H4 (cell line): ENCODE measurements at places on chromosomes 7 and 10. TPM values are rescaled to one million over a fixed set of nuclear protein-coding genes. Genes with fewer than 3 reads are reported as not detected.

- no peak for DNase-seq
Measured at GRCh38 chr10:77832238-77832637, 94.3 kb downstream of the DLG5 start.

GRCh38 chr10:58963101-58963534 lies 213.3 kb upstream of the PHYHIPL start:
- DNase-seq, result no peak

DNA sequence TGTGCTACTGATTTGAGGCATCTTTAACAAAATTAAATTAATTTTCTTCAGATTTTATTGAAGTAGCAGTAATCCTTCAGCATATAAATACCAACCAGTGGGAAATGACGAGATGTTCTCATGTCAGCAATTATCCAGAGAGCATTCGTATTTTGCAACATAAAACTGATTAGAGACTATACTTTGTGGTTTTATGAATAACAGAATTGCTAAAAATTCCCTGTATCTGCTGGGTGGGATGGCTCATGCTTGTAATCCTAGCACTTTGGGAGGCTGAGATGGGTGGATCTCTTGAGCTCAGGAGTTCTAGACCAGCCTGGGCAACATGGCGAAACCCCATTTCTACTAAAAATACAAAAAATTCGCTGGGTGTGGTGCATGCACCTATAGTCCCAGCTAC lies 56.9 kb downstream of the ATAD1 start:
- DNase-seq, result peak; percentile 1

DNA sequence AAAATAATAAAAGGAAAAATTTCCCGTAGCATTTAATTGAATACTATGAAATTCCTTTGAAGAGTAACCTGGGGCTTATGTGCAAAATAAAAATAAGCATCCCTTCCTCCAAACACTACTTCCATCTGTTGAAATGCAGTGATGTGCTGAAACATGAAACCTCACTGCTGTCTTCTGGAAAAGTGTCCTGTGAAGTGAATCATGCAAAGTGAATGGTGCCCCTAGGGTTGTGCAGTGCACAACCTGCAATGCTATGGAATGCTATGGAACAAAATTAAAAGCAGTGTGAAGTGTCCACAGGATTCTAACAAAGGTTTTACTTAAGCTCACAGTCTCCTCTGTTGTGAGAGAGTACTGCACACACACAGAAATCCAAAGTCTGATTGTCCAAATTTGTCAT lies 480.9 kb downstream of the ETV1 start:
- no peak for DNase-seq

DNA sequence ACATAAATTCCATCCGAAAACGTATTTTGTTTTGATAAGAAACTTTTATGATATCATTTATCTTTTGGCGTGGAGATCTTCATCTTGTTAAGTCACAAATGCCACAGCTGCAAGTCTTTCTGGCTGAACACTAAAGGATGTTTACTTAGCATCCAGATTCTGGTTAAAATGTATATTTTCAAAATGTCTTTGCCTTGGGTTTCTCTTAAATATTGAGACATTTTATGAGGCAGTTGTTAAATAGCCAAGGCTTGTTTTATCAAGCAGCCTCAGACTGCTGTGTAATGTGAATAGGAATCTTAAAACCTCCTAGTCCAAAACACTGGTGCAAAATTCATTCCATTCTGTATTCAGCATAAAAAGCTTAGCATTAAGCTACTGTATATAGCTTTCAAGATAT lies 136.3 kb upstream of the FZD1 start:
- peak; percentile 29 for DNase-seq

- DNase-seq, result no peak
Measured at GRCh38 chr10:1966712-1967376, 229.5 kb upstream of the ADARB2 start.

DNA sequence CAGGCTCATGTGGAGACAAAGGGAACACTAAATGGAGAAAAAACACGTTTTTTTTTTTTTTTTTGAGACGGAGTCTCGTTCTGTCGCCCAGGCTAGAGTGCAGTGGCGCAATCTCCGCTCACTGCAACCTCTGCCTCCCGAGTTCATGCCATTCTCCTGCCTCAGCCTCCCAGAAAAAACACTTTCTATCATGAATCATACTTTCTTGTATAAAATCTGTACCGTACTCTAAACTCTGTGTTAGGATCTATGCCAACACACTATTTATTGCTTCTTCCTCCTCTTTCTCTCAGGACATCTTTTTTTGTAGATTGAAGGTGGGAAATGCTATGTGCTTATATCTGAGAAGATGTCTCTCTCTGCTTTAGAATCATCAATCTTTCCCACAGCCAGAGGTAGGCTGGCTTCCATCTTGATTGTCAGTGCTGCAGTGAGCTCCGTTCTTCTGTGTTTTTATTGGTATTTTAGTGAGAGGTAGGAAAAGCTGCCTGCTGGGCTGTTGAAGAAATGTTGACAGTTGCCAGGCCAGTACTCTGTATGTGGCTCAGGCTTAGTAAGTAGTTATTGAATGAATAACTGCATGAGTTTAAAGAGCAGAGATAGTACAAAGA lies 101.1 kb downstream of the GPR85 start:
- DNase-seq, result peak; percentile 13

DNA sequence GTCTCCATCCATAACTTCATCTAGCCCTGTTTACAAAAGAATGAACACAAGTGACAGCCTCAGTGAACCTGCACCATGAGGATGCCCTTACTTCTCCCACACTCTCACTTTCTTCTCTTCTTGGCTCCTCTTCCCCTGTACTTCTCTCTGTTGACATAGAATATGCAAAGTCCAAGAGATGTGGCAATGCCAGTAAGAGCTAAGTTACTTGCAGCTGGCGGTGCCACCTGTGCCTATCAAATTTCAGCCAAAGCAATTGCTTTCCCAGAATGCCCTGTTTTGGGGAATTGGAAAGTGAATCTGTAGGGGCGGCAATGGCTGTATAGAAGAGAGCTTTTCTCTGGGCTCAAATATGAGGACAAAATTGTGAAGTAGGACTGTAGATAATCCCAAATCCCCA lies 557.8 kb downstream of the AUTS2 start:
- DNase-seq, result peak; percentile 35

DNA sequence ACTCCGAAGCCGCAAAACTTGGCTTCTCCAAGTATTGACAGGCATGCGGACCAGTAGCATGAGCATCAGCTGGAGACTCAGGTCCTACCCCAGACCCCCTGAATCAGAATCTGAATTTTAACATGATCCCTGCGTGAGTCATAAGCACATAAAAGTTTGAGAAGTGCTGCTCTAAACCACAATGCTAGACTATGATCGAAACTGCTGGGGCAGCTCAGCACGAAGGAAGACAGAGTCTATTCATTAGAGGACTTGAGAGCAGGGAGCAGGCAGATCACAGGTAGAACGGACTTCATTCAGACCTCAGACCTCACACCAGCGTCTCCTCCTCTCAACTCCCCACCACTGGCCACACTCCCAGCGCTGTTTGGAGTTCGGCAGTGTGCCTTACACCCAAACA lies 16.9 kb downstream of the CAMK2G start:
- DNase-seq, result no peak

- no peak for DNase-seq
Measured at GRCh38 chr10:116201011-116201410, 72.0 kb downstream of the GFRA1 start.

- peak; percentile 31 for DNase-seq
Measured at GRCh38 chr10:104336821-104337467, 1.3 kb downstream of the ITPRIP start.

DNA sequence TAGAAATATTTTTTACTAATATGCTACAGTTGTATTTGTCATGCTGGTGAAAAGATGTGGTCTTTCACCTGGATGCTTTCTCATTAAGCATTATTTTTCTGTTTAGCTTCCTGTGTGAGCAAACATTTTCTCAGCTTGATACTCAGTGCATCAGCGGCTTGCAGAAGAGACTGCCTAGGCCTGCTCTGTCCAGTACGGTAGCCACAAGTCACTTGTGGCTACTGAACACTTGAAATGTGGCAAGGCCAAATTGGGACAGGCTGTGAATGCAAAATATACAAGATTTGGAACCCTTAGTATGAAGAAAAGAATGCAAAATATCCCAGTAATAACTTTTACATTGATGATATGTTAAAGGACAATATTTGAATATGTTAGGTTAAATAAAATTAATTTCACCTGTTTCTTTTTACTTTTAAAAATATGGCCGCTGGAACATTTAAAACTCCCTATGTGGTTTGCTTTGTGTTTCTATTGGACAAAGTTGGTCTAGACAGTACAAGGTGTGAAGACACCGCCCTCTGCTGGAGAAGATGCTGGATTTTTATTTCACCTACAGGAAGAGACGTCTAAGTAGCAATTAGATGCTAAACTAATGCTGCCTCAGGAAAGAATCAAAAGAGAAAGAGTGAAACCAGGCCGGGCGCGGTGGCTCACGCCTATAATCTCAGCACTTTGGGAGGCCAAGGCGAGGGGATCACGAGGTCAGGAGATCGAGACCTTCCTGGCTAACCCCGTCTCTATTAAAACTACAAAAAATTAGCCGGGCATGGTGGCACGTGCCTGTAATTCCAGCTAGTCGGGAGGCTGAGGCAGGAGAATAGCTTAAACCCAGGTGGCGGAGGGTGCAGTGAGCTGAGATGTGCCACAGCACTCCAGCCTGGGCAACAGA lies 5.3 kb downstream of the SRGN start:
- DNase-seq, result peak; percentile 84

DNA sequence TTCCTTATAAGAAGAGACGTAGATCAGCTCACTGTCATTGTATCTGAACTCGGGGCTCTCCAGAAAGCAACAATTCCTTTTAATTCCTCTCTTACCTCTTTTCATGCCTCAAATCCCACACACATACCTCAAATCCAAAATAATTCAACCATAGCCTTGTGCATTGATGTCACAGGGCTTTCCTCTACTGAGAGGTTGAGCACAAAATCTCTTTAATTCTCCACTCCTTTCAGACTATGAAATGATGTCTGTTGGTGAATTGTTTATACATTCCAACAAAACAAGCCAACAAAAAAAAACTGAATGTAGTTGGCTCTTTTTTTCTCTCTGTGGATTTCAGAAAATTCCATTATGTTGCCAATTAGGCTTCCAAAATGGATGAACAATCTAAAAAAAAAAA lies 53.2 kb downstream of the BPGM start:
- no peak for DNase-seq

- DNase-seq, result no peak
Measured at GRCh38 chr10:117217196-117217761, 20.0 kb downstream of the KCNK18 start.

DNA sequence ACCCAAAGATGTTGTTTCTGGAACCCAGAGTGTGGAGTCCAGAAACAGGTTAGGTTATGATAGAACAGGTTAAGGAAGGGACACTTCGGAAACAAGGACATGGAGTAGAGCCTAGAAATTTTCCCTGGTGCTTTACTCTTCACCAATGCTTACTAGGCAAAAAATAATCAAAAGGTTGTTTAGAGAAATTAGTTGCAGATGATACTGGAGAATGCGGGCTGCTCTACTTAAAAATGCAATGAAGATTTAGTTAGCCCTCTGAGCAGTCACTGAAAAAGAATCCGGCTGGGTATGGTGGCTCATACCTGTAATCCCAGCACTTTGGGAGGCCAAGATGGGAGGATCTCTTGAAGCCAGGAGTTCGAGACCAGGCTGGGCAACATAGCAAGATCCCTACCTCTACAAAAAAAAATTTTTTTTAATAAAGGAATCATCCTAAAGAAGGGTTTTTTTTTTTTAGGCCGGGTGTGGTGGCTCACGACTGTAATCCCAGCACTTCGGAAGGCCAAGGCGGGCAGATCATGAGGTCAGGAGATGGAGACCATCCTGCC lies 3.3 kb upstream of the UBE2H start:
- DNase-seq, result no peak

- no peak for DNase-seq
Measured at GRCh38 chr10:125086691-125087090, 73.7 kb downstream of the CTBP2 start.

GRCh38 chr7:29499932-29500331 lies 63.7 kb upstream of the PRR15 start:
- no peak for DNase-seq

DNA sequence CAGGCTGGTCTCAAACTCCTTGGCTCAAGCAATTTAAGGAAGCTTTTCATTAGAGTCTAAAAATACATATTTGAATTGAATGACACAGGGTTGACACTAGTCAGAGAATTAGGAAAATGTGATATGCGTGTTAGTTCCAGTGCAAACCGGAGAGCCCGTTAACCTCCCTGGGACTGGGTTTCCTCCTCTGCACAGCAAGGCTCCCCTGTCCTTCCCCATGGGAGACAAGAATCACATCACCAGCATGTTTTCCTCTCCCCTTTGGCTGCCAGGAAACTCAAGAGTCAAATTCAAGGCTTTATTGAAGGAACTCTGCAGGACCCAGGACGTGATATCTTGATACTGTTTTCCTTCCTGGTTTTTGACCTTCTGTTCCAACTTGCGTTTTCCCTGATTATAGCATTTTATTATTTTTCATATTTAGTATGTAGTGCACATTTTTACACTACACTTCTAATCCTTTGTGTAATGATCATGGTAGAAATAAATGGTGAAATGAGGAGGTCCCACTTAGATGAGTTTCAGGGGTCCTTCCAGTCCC lies 24.9 kb downstream of the GSTO2 start:
- no peak for DNase-seq

DNA sequence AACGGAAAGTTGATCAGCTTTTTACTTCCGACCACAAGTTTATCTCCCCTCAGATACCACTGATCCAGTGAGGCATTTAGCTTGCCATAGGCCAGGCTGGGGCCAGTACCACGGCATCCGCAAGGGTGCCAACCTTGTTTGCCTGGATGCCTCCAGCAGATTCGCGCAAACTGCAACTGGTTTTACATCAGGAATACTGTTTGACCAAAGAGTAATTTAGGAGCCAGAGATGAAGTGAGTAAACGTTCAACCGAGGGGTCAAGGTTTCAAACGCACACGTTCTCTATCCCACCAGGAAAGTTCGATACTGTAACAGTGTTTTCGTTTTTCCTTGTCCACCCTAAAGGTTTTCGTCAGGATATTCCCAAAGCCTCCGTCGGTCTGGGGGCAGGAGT lies 266 bp upstream of the MDFIC start:
- DNase-seq, result no peak

DNA sequence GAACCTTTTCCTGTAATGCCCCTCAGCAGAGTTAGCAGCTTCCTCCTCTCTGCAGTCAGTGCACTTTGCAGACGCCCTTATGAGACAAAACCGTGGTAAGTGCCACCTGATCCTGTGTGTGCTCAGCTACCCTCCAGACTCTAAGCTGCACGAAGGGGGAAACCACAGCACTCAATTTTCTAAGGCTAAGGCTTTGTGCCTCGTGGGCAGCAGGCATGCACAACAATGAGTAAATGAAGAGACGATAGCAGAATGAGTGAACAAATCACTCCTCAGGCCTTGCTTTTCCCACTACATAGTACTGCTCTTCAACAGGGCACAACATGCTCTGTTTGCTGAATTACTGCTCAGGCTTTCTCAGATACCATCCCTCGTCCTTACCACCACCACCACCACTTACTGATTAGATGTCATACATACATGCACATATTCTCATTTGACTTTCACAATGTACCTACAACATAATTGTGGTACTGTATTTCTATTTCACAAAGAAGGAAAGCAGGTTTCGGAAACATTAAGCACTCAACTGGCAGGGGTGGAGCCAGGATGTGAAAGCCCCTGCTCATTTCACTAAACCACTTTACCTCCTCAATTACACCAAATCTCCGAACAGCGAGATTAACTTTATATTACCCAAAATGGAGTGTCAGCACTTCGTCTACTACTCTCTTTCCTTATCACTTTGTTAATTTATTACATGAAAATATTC lies 85.4 kb downstream of the ICA1 start:
- no peak for DNase-seq

Gene CLDN3
- not detected in 2 replicates for total RNA-seq

Gene LIPF
- not detected in 2 replicates for total RNA-seq

Gene DNA2
- total RNA-seq, result 12.5 and 17.6 TPM in 2 replicates

Gene SH2D4B
- not detected in 2 replicates for total RNA-seq

Gene LHFPL3
- total RNA-seq, result 0.43 TPM in 1 of 2 replicates, not detected in the other

Gene TYW1B
- total RNA-seq, result 0.23 and 0.66 TPM in 2 replicates

Gene DENND11
- 6.1 and 7.8 TPM in 2 replicates for total RNA-seq
